ENCODE measurements at places on chromosomes 12 and 14.

DNA sequence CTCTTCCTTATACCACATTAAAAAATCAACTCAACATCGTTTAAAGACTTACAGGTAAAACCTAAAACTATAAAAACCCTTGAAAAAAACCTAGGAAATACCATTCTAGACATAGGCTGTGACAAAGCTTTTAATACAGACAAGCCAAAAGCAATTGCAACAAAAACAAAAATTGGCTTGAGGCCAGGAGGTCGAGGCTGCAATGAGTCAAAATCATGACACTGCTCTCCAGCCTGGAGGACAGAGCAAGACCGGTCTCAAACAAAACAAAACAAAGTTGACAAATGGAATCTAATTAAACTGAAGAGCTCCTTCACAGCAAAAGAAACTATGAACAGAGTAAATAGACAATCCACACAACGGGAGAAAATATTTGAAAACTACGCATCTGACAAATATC, 1057.8 kb downstream of the FSCB start:
- no peaks in the 10 kb centered on the region for H3K36me3 ChIP-seq
- no peak for DNase-seq
- no peaks in the 10 kb centered on the region for H3K27me3 ChIP-seq
- H3K4me1 ChIP-seq, result no peaks in the 10 kb centered on the region
- no peak overlapping the region for H3K4me3 ChIP-seq

DNA sequence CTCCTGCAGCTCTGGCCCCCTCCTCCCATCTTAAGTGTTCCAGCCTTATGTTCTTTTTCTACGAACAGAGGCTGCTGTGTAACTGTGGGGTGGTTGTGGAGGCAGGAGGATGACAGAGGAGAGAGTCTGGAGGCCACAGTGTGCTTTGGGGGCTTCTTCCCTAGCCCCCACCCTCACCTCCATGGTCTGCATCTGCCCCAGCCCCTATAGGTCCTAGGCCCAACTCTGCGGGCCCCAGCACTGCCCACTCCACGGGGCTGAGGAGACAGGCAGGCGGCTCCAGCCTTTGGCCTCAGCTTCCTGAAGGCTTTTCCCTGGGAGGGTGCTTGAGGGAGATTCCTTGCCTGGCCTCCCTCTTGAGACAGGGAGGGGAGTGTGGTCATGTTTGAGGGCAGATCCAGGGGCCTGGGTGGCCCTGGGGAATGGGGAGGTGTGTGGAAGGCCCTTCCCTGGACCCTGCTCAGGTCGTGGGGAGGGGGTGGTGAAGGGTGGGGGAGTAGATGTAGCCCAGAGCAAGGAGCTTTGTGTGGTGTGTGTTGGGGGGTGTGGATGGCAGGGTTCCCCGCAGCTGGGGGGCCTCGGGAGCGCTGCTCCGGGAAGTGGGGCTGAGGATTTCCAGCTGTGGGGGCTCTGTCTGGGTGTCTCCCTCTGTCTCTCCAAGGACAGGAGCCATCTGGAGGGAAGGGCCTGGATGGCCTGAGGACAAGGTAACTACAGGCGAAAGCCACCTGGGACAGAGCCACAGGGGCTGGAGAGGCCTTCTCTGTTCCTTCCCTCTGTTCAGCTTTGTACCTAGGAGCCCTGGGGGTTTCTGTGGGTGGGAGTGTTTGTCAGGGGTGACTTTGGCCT, 1.1 kb downstream of the SMIM41 start:
- H3K27ac ChIP-seq, result no peak overlapping the region
- H3K4me3 ChIP-seq, result no peak overlapping the region
- peaks cover 20% of the 10 kb centered on the region for H3K36me3 ChIP-seq

DNA sequence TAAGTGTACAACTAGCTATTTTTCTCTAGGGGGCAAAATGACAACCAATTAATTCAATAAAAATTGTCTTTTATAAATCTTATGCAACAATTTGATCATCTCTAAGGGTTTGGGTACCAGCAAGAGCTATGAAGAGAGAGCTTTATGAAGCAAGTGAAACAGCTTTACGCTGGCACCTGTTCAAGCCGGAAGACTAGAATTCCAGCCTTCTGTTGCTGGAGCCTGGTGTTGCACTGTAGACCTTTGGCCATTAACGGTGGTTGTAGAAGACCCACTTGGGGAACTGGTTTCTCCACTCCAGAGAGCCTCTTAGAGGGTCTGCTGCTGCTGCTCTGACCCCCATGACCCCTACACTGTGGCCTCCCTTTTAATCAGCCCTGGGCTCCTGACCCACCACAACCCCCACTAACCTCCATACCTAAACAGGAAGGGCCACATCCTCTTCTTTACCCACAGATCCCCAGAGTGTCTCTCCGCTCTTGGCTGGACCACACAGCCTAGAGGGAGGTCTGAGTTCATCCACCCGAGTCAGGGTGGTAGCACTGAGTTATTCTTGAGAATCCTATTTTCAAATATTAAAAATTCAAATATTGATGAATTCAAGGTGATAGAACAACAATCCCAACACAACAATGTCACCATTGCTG, 54.6 kb upstream of the STON2 start:
- no peaks in the 10 kb centered on the region for H3K36me3 ChIP-seq
- H3K27me3 ChIP-seq, result no peaks in the 10 kb centered on the region
- H3K4me1 ChIP-seq, result no peaks in the 10 kb centered on the region
- H3K27ac ChIP-seq, result no peak overlapping the region
- no peak overlapping the region for H3K4me3 ChIP-seq

- H3K27me3 ChIP-seq, result no peaks in the 10 kb centered on the region
- H3K36me3 ChIP-seq, result no peaks in the 10 kb centered on the region
- DNase-seq, result no peak
- H3K4me3 ChIP-seq, result no peak overlapping the region
- no peaks in the 10 kb centered on the region for H3K4me1 ChIP-seq
- no peak overlapping the region for H3K27ac ChIP-seq
These were observed 81.6 kb downstream of the LMO3 start for GRCh38 chr12:16524378-16524777.

DNA sequence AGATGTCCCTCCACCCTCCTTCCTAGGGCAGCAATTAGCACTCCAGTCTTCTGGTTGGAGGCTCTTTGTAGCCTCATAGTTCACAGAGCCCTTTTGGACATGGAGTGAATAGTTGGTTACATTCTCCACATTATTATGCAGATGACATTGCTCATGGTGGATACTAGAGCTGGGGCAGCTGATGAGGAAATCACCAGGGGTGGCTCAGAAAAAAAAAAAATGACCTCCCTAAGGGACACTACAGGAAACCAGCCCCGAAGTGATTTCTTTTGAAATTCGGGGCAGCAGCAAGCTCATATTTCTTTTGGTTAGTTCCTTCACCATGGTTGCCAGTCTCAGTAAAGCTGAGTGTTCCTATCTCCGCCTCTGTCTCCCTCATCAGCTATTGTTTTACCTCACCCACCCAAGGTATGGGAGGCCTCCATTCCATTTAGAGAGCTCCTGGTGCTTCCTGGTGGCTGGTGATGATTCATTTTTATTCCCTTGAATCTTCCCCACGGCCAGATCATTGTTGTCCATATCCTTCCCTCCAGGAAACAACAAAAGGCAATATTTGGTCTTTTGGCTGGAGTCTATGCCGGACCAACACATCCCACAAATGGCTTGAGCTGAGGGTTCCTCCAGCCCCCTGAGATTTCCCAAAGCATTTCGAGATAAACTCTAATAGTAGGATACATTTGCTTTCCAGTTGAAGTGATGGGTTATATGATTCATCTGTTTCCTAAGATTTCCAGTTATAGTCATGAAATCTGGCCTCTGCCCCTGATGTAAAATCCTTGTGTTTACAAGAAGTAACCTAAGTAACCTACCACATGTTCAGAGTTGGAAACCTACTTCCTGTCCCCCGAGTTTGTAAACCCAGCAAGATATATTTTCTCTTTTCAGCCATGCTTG, 56.2 kb upstream of the NID2 start:
- H3K27ac ChIP-seq, result no peak overlapping the region
- H3K4me1 ChIP-seq, result peaks cover 9% of the 10 kb centered on the region
- H3K4me3 ChIP-seq, result no peak overlapping the region
- H3K36me3 ChIP-seq, result no peaks in the 10 kb centered on the region
- DNase-seq, result no peak
- H3K27me3 ChIP-seq, result no peaks in the 10 kb centered on the region

- H3K36me3 ChIP-seq, result no peaks in the 10 kb centered on the region
- H3K4me3 ChIP-seq, result no peak overlapping the region
- no peak for DNase-seq
- H3K4me1 ChIP-seq, result peaks cover 2% of the 10 kb centered on the region
- H3K27ac ChIP-seq, result no peak overlapping the region
- no peaks in the 10 kb centered on the region for H3K27me3 ChIP-seq
These were observed 263.0 kb upstream of the SOX5 start for GRCh38 chr12:24212496-24212895.

GRCh38 chr12:88520436-88520820, 59.8 kb downstream of the KITLG start:
- DNase-seq, result no peak
- H3K36me3 ChIP-seq, result no peaks in the 10 kb centered on the region
- H3K4me3 ChIP-seq, result no peak overlapping the region

DNA sequence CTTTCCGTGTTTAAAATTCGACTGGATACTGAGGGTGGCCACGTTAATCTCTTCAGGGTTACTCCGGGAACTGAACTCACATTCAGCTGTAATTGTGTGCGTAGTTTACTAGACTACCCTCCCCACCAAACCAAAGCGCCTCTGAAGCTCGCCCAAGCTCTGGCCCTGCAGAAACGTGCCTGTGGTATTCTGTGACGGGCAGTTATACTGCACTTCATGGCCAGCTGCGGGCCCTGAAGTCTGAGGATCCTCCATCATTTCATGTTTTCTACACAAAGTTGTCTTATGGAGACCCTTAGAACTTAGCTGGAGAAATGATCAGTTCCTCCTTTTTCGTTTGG, 688 bp downstream of the ZNF26 start:
- H3K27ac ChIP-seq, result no peak overlapping the region
- H3K4me3 ChIP-seq, result peak overlapping the region; percentile 98
- no peaks in the 10 kb centered on the region for H3K27me3 ChIP-seq
- no peak for DNase-seq
- H3K36me3 ChIP-seq, result peaks cover 15% of the 10 kb centered on the region

DNA sequence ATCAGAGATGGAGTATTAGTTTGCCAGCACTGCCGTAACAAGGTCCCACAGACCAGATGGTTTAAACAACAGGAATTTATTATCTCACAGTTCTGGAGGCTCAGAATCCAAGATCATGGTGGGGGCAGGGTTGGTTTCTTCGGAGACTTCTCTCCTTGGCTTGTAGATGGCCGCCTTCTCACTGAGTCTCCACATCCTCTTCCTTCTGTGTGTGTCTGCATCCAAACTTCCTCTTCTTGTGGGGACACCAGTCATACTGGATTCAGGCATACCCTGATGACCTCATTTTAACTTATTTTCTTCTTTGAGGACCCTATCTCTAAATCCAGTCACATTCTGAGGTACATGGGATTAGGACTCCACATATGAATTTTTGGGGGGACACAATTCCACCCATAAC, 455.5 kb downstream of the RGS6 start:
- no peak overlapping the region for H3K4me3 ChIP-seq
- H3K27me3 ChIP-seq, result no peaks in the 10 kb centered on the region

Data from H1 (cell line).